NCI-H1436 treated with DMSO at 0.1 percent for 48 hours (cell line): ENCODE measurements at places on chromosomes 12 and 14.

DNA sequence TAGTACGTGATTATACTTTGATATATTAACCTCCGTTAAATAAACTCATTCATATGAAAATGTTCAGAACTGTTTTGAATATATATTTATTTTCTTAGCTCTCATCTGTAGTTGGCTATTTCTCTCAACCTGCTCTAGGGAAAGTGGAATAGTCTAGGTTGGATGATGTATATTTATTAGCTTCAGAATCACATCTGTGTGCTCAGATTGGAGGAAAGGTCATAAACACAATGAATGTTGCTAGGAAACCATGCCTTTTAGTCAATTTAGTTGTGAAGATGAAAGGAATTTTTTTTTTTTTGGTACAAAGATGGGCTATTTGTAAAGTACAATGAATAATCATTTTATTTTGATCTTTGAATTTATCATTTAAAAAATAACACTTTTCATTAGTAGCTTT, 439.1 kb downstream of the FOXG1 start:
- DNase-seq, result no peak

DNA sequence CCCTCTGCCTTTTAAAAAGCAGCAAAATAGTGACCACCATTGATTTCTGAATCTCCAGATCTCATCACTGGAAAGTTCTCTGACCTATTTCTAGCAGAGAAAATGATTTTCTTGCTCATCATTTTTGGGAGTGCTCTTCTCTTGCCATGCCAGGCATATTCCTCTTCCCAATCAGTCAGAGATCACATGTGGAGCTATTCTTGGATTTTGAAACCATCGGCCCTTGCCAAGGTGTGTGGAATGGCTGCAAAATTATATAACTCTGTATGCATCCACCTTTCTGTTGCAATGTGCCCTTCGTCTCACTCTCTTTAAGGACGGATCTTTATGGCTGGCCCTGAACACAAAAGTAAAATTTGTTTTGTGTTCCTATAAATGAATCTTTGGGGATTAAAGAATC, 25.5 kb upstream of the LDHB start:
- no peak for DNase-seq

DNA sequence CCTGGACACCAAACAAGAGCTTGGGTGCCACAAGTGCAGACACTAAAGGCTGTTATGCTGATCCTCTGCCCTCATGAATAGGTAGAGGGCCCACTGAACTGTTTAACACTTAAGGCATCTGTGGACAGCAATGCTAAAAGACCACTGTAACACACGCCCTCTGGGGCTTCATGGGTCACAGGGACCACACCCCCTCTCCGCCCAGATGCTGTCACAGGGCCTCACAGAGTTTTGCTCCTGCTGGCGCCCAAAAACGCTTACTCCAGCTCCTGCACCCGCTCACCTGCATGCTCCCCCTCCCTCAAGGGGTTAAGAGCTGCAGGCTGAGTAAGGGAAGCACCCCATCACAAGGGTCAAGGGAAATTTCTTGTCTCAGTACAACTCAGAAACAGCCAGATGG, 141.8 kb upstream of the NUDT4 start:
- no peak for DNase-seq

GRCh38 chr14:52077256-52077979, 8.6 kb upstream of the NID2 start:
- no peak for DNase-seq

DNA sequence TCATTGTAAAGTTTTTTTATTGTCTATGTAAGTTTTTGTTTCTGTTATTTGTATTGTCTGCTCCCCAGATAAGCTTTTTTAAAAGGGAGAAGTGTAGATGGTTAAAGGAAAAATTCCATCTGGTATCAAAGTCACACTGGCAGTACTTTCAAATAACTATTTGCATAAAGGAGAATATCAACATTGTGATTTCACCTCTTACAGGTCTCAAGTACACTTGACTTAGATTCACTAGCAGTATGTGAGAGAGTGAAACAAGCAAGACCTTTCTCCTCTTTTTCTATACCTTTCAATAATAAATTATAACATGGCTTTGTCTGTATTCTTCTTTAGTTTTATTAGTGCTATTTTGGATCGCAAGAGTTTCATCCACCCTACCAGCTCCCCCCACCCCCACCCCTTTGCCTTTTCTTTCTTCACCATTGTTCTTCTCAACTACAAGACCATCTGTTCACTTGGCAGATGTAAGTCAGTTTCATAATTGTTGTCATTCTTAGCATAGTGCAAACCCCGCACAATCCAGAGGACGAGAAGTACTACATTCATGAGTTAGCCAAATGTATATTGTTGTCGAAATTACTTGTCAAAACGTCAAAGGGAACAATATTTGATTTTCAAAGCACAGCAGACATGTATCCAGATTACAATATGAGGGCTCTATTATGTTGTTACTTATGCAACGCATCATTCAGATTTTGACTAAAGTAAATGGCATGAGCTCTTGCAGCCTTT, 602.7 kb upstream of the FLRT2 start:
- DNase-seq, result no peak

GRCh38 chr14:23444314-23444713, 8.9 kb upstream of the MYH7 start:
- no peak for DNase-seq

DNA sequence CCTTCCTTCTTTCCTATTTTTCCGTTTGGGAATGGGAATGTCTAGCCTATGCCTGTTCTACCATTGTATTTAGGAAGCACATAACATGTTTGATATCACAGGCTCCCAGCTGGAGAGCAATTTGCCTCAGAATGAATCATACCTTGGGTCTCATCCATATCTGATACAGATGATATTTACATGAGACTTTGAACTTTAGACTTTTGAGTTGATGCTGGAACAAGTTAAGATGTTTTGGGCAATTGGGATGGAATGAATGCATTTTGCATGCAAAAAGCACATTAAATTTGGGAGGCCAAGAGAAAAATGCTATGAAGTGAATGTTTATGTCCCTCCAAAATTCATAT, 61.9 kb upstream of the BEGAIN start:
- DNase-seq, result no peak

DNA sequence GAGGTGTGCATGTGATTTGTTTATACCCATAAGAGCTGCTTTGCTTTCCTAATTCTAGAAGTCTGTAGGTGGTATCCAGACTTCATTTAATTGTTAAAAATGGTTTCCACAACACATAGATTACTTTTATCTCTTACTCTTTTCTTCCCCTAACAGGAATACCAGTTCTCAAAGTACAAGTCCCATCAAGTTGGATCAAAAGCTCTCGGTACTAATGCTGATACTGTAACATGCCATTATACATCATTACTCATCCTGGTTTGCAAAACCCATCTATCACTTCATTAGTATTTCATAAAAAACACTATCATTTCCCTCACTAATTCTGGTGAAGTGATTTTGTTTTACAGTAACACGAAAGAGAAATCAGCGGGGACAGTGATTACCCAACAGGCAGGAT, 94.3 kb downstream of the PPP2R5E start:
- DNase-seq, result no peak

DNA sequence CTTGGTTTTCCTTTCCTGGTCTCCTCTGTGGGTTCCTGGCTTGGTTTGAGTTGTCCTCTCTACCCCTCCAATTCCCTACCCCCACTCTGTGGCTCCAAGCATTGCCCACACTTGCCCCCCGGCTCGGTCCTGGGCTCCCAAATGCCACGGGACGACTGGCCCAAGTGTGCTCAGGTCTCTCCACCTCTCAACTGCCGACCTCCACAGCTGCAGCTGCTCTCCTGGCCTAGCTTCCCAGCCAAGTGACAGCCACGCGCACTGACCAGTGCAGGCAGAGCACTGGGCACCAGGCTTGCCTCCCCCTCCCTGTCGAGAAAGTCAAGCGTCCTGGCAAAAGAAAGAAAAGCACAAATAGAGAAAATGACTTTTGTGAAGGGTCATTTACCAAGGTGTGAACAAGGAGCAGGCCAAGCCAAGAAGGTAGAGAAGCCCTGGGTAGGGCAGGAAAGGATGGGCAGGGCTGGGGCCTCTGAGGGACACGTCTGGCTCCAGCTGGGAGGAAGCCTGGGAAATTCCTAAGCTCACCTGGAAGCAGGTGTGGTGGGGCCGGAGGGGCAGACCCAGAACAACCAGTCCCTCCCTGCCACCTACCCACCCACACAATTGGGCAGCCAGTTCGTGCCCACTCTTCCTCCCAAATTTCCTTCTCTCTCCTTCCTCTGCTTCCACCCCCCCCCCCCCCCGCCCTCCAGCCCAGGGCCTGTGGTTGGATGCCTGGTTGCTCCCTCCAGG, 1.8 kb upstream of the CEP170B start:
- DNase-seq, result no peak

- DNase-seq, result no peak
Observed at GRCh38 chr12:92459850-92460249, 242.9 kb upstream of the PLEKHG7 start.

DNA sequence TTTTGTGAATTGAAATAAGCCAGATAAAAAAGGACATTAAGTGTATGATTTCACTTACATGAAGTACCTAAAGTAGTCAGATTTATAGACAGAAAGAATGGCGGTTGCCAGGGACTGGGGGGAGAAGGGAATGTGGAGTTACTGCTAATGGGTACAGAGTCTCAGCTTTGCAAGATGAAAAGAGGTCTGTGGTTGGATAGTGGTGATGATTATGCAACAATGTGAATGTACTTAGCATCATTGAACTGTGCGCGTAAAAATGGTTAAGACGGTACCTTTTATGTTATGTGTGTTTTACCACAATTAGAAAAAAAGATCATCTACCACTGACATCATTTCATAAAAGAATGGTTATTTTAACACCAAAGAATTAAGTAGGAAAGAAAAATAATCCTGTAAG, 35.9 kb downstream of the RNFT2 start:
- no peak for DNase-seq

DNA sequence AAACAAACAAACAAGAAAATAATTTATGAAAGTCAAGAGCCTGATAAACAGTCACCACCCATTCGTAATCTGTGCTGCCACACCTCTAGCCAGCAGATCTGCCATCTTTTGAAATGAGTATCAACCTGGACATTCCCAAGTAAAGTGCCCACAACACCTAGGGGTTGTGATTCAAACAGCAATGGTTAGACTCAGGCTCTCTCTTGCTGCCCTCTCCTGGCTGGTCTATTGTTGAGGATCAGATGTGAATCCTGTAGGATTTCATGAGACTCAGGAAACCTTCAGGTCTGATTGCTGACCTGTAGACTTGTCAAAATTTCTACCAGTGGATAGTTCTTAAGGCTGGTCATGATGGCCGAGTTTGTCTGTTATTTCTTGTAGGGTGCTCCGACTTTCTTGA, 26.8 kb downstream of the DGLUCY start:
- no peak for DNase-seq

GRCh38 chr14:22563987-22564386, 25.0 kb downstream of the DAD1 start:
- DNase-seq, result no peak

- DNase-seq, result no peak
Observed at GRCh38 chr12:92553389-92553788, 149.4 kb upstream of the PLEKHG7 start.

GRCh38 chr14:21997300-21997699, 323.7 kb upstream of the OR4E1 start:
- DNase-seq, result no peak

DNA sequence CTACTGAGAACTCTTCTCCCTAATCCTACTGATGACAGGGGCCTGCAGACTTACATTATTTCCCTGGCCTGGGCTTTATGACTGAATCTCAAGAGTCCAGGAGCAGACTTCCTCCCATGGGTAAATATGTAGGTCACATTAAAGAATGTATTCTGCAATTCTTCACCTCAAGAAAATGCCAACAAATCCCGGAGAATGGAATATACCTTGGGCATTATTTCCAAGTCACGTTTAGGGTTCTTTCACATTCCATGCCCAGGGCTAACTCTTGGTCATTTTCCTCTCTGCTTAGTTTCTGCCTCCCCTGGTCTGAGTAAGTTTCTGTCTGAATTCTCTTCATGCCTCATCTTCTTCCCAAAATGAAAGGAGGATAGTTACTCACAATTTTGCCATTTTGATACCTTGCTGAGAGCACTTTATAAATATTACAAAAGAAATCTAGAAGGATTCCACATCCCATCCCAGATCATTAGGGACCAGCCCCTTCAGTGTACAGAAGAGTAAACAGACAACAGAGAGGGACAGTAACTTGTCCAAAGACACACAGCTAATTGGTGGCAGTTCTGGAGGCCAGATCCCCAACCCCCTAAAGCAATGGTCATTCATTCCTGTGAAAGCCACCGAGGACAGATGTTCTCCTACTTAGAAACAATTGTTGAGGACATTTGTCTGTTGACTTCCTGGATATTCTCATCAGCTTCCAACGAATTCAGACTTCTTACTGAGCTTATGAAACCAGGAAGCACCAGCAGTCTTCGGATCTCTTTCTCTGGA, 605 bp downstream of the PAH start:
- DNase-seq, result no peak

DNA sequence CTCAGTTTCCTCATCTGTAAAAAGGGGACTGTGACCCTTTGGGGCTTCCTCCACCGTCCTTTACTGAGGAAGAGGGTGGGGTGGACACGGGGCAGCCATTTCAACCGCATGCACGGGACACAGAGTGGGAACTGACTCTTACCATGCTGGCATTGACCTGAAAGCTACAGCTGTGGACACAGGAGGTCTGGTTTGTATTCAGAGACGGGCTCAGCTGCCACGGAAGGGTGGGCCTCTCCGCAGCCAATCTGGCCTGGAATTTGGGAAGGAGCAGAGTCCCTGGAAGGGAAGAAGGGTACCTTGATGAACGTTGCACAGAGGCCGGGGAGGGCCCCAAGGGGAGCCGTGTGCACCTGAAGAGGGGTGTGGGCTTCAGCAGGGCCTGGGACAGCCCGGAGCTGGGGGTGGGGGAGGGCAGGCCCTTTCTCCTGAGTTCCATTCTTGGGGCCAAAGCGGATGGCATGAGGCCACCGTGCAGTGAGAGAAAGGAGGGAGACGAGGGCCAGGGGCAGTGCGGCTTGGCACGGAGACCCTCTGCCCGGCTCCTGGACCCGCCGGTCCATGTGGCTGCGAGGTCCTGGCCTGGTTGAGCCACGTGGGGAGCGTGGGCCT, 14.5 kb downstream of the TNFAIP2 start:
- DNase-seq, result no peak

- no peak for DNase-seq
Observed at GRCh38 chr12:114342656-114343055, 63.3 kb downstream of the TBX5 start.

GRCh38 chr12:3150308-3150670, 73.1 kb downstream of the TSPAN9 start:
- DNase-seq, result no peak

GRCh38 chr12:99282624-99283023, 364.9 kb upstream of the GARIN6 start:
- no peak for DNase-seq

DNA sequence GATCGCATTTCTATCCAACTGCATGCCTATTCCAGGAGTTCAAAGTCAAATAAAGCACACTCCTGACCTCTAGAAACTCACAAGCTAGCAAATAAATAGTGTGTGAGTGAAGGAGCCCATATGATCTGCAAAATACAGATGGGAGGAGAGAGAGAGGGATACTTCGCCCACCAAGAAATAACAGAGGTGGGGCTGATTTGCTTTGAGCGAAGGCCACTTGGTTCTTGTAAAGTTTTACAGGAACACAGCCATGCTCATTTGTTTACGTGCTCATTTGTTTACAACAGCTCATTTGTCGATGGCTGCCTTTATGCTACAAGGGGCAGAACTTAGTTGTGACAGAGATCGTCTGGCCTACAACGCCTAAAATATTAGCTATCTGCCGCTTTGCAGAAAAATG, 63.4 kb upstream of the GPATCH2L start:
- no peak for DNase-seq
